Kidney (tissue), 22 donors: ENCODE measurements at places on chromosomes 1 and 21. TPM values are rescaled to one million over a fixed set of nuclear protein-coding genes. Genes with fewer than 3 reads are reported as not detected.

LRRC47 gene
- total RNA-seq: 42.4 TPM

TMEM61 gene
- total RNA-seq: 7.0 TPM

- peaks cover 3% of the 10 kb centered on the region for H3K4me1 ChIP-seq
- no peak for DNase-seq
- no peaks in the 10 kb centered on the region for H3K27me3 ChIP-seq
- no peaks in the 10 kb centered on the region for H3K36me3 ChIP-seq
Observed at GRCh38 chr1:230147253-230148125, 80.5 kb downstream of the GALNT2 start.

GRCh38 chr1:180027949-180028445, 73.4 kb downstream of the CEP350 start:
- DNase-seq: no peak
- H3K36me3 ChIP-seq: peaks cover 2% of the 10 kb centered on the region
- H3K4me3 ChIP-seq: no peak overlapping the region
- no peak overlapping the region for H3K27ac ChIP-seq
- H3K4me1 ChIP-seq: no peaks in the 10 kb centered on the region

DNA sequence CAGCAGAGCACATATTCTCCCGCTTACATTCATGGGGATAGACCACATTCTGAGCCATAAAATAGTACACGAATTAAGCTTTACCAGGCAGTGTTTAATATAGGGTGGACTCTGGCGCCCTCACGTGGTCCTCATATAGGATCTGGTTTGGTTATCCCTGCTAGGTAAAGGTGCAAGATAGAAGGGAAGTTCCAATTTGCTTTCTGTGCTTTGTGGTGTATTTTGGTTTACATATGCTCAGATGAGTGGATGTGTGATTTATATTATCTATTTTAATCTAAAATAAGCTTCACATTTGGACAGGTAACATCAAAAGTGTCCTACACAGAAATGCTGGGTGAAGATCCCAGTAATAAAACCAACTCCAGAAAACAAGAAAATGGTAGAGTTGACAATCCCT, 3.6 kb downstream of the CR1 start:
- H3K4me1 ChIP-seq: peaks cover 2% of the 10 kb centered on the region
- no peak overlapping the region for H3K4me3 ChIP-seq
- no peak overlapping the region for H3K27ac ChIP-seq
- H3K36me3 ChIP-seq: no peaks in the 10 kb centered on the region

GRCh38 chr1:11735531-11735853, 444 bp upstream of the AGTRAP start:
- no peak for DNase-seq
- H3K27ac ChIP-seq: no peak overlapping the region
- no peaks in the 10 kb centered on the region for H3K36me3 ChIP-seq
- H3K4me1 ChIP-seq: peaks cover 2% of the 10 kb centered on the region

DNA sequence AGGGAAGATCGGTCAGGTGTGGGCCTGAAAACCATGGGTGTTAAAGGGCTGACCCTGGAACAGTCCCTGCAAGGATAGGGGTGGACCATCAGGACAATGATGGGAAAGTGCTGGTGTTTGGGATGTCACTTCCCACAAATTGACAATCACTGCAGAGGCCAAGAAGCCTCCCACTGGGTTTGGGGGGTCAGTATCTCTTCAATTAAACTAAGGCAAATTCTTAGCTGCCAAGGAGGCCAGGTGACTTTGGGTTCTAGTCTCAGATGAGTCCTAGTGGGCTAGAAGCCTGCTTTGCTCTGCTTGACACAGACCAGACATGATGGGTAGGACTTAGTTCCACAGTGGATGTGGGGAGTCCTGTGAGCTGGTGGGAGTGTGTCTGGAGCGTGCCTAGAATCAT, 29.3 kb upstream of the KCNA2 start:
- no peaks in the 10 kb centered on the region for H3K4me1 ChIP-seq
- H3K4me3 ChIP-seq: no peak overlapping the region
- no peaks in the 10 kb centered on the region for H3K27me3 ChIP-seq
- no peak for DNase-seq
